Dermis blood vessel endothelial cell (primary cell): ENCODE measurements at places on chromosomes 5 and 9. TPM values are rescaled to one million over a fixed set of nuclear protein-coding genes. Genes with fewer than 3 reads are reported as not detected.

DNA sequence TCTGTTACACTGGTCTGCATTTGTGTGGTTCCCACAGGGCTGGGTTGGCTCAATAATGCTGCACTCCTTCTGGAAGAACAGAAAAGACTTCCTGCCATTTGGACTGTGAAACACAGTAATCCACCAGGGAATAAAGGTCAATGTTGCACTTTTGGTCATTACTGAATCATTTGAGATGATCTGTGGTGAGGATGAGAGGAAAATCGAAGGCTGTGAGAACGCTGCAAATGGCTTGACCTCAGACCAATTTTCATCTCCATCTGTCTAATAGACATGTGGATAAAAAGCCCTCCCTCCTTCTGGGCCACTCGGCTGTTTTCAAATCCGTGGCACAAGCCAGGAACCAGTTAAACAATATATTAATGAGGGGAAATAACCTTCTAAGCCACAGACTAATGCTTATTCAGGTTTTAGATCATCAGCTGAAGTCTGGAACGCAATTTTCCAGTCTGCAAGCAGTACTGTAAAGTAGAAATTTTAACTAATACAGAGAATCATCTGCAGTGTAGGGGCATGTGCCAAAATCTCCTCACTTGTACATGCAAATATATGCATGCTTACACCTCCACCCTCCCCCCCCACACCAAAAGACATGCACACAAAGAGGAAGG is 20.2 kb downstream of the TLE1 start:
- no peak for DNase-seq

The NTNG2 gene
- total RNA-seq = 0.05 TPM in 1 of 2 replicates, not detected in the other

The SV2C gene
- 0.05 TPM in 1 of 2 replicates, not detected in the other for total RNA-seq

DNA sequence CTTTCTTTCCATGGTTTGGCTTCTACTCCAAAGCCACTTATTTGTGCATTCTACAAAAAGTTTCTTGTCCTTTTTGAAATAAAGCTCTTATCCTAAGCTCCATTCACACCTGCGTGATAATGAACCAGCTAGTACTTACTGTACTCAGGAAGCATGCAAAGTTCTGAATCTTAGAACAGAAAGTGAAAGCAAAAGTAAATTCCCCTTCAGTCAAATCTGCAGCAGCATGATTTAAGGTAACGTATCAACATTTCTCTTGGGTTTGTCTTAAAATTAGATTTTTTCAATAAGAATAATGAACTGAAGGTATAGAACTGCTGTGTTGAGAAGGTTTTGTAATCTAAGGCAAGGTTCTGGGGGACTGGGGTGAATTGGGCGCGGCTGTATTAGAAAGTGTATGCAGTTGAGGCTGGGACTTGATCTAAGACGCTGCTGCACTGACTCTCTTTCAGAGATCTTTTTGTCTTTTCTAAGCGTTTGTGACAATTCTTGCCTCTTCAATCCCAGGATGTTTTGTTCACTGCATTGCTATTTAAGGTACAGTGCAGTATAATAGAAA is at the start of gene ERAP2:
Gene ERAP2, plus strand, starts transcription at position 209 of the 559 bp plus-strand sequence. CDS start 3,186 bp downstream, outside the sequence.
- DNase-seq = peak; percentile 65

DNA sequence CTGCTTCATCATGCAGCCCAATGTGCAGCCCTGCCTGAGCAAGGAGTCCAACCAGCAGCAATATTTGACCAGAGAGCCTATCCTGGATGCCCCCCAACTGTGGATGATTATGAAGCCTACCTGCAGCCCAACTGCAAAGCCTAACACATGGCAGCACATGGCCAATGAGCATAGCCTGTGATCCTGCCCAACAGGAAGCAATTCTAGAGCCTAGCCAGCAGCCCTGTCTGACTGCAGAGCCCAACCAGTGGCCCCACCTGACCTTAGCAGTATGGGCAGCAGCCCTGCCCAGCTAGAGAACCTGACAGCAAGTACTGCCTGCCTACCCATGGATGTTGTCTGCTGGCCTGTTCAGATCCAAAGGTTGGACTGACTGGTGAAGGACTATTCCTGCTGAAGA is 97.3 kb upstream of the SH3GL2 start:
- no peak for DNase-seq

The DNLZ gene
- 15.4 and 34.5 TPM in 2 replicates for total RNA-seq

- DNase-seq = no peak
These were observed 164.4 kb downstream of the SEMA5A start for GRCh38 chr5:9381464-9381863.

The SLC4A9 gene
- not detected in 2 replicates for total RNA-seq

The CDC25C gene
- 2.4 and 11.3 TPM in 2 replicates for total RNA-seq

The KCTD16 gene
- under 0.01 and 0.05 TPM in 2 replicates for total RNA-seq

The FBLL1 gene
- total RNA-seq = 0.74 and 1.4 TPM in 2 replicates

The WNK2 gene
- not detected in 2 replicates for total RNA-seq

DNA sequence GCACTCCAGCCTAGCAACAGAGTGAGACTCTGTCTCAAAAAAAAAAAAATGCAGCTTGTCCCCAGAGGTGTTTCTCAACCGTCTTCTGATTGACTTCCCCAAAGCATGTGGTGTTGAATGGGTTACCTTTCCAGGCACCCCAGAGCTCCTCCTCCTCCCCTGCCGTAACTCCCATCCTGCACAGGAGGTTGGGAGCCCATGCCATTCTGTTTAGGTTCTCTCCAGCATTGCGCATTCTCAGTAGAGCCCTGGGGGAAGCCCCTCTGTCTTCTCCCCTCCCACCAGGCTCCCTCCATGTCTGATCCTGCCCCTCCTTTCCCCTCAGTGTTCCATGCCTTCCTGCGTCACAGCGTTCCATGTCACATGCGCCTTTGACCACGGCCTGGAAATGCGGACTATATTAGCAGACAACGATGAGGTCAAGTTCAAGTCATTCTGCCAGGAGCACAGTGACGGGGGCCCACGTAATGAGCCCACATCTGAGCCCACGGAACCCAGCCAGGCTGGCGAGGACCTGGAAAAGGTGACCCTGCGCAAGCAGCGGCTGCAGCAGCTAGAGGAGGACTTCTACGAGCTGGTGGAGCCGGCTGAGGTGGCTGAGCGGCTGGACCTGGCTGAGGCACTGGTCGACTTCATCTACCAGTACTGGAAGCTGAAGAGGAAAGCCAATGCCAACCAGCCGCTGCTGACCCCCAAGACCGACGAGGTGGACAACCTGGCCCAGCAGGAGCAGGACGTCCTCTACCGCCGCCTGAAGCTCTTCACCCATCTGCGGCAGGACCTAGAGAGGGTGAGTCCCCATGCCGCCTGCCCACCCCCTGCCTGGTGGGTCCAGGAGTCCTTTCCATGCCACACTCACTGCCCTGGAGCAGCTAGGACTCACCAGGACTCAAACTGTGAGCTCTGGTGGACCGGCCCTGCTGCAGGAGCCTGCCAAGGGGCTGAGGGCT is 40.6 kb downstream of the JADE2 start:
- DNase-seq = no peak

DNA sequence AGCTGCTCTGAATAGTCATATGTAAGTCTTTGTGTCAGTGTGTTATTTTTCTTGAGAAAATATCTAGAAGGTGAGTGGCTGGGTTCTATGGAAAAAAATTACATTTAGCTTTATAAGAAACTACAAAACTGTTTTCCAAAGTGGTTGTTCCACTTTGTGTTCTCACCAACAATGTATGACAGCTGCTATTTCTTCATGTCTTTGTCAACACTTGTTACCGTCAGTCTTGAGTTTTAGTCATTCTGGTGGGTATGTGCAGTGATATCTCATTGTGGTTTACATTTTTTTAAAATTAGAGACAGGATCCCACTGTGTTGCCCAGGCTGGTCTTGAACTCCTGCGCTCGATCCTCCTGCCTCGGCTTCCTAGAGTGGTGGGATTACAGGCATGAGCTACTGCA is 246.4 kb downstream of the PJA2 start:
- DNase-seq = no peak

DNA sequence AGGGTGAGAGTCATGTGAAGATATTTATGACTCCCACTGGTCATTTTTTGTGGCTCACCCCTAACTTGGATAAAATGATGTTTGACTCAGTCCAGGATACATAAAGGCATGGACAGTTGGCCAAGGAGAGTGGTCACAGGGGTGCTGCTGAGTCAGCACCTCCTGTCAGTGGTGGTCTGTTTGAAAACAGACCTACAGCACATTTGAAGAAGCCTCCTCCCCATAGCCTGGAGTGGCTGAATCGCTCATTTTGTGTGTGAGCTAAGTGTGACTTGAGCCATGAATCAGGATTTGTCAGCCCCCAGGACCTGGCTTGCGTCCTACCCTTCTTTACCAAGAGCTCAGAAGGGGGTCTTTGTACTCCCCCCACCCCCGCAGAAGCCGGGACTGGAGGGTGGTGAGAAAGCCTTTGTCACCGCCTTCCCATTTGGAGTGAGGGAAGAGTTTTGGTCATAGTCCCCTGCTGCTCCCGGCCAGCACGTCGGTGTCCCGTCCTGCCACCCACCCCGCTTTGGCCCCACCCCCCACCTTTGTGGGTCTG is 35.6 kb downstream of the TRIO start:
- no peak for DNase-seq

The TMEM252 gene
- 0.51 TPM in 1 of 2 replicates, not detected in the other for total RNA-seq

GRCh38 chr5:154603953-154604679 is 126.1 kb upstream of the HAND1 start:
- DNase-seq = no peak

The LECT2 gene
- not detected in 2 replicates for total RNA-seq

DNA sequence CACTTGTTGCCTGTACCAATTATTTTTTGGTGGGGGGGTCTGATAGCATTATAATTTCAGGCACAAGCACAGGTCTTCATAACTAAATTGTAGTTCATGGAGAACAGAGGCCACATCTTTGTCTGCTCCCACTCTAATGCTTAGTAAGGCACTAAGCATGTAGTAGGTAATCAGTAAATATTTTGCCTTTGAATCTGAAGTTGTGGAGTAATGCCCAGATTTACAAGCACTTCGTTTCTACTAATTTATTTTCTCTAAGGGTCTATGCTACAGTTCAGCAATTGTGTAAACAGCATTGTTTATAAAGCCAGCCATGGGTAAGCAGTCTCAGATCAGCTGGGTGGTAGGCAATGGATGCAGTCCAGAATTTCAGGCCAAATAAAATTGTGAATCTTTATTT is 78.6 kb downstream of the GRIA1 start:
- no peak for DNase-seq

The PCDHGB3 gene
- 3.6 and 3.7 TPM in 2 replicates for total RNA-seq

GRCh38 chr9:133351908-133352634 is 4.1 kb downstream of the RPL7A start:
- DNase-seq = peak; percentile 76

- DNase-seq = no peak
These were observed 115.4 kb downstream of the RGS3 start for GRCh38 chr9:113578882-113579282.

GRCh38 chr5:6576861-6577501 is 55.9 kb downstream of the NSUN2 start:
- peak; percentile 79 for DNase-seq

The ABO gene
- under 0.01 and 0.51 TPM in 2 replicates for total RNA-seq

The SPATA31E1 gene
- not detected in 2 replicates for total RNA-seq

- peak; percentile 73 for DNase-seq
These were observed 1.0 kb upstream of the TPM2 start for GRCh38 chr9:35690614-35691333.

GRCh38 chr5:73587923-73588322 is 22.4 kb downstream of the UTP15 start:
- DNase-seq = no peak

The TYRP1 gene
- total RNA-seq = 0.23 and 0.85 TPM in 2 replicates

GRCh38 chr9:6714176-6714575 is 43.6 kb upstream of the KDM4C start:
- no peak for DNase-seq

The SPINK5 gene
- total RNA-seq = 0.09 and 0.85 TPM in 2 replicates

The ACER2 gene
- 10.7 and 15.7 TPM in 2 replicates for total RNA-seq

DNA sequence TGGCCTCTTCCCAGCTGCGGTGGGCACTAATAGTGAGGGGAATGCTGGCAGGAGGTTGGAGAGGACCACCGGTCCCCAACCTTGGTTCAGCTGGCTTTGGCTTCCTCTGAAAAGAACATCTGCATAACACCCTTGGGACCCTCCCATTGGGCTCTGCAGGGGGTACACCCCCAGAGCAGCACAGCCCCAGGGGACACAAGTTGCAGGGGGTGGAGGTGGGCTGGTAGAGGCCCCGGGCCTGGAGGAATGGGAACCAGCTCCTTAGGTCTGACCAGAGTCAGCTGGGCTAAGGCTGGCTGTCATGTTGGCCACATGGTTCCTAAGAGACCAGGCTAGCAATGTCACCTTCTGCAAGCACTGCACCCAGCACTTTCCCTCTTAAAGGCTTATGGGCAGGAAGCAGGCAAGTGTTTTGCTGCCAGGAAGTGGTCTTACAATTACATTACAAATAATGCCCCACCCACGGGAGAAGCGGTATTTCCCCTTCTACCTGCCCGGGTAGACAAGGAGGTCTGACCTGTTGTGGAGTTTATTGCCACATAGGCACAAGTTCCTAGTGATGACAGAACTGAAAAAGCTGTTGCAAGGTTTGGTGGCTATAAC is 18.1 kb downstream of the GCNT4 start:
- no peak for DNase-seq
